ENCODE measurements at places on chromosomes 5 and 9.

DNA sequence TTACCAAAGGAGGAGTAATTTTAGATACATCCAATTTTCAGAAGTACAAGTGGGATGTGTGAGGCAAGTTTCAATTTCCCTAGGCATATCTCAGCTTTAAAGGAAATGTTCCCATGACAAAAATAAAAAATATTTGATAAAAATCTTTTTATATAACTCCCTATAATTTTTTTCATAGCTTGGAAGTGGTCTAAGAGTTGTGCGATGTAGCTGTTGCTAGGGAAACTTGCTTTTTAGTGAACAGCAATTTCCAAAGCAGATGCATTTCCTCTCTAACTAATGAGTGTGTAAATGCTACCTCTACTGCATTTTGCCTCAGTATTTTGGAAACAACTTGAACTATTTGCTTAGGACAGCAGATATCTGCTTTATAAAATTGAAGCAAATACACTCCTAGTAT lies 39.6 kb downstream of the MACIR start:
- no peak overlapping the region for H3K4me3 ChIP-seq
- no peaks in the 10 kb centered on the region for H3K36me3 ChIP-seq
- H3K27me3 ChIP-seq: peaks cover 8% of the 10 kb centered on the region

- H3K27ac ChIP-seq: no peak overlapping the region
- no peaks in the 10 kb centered on the region for H3K36me3 ChIP-seq
- peaks cover 16% of the 10 kb centered on the region for H3K4me1 ChIP-seq
- H3K4me3 ChIP-seq: no peak overlapping the region
- no peak for DNase-seq
- no peaks in the 10 kb centered on the region for H3K27me3 ChIP-seq
Observed at GRCh38 chr9:94159069-94159939, 75.0 kb downstream of the PTPDC1 start.

- no peaks in the 10 kb centered on the region for H3K27me3 ChIP-seq
- no peak for DNase-seq
- peaks cover 95% of the 10 kb centered on the region for H3K36me3 ChIP-seq
- no peaks in the 10 kb centered on the region for H3K4me1 ChIP-seq
Observed at GRCh38 chr5:169694091-169694625, 57.1 kb downstream of the DOCK2 start.

- peaks cover 48% of the 10 kb centered on the region for H3K4me1 ChIP-seq
- no peak overlapping the region for H3K4me3 ChIP-seq
- no peak for DNase-seq
Observed at GRCh38 chr5:170305646-170306025, 8.1 kb upstream of the LCP2 start.

GRCh38 chr5:61401726-61402125 lies 69.7 kb downstream of the ZSWIM6 start:
- H3K4me1 ChIP-seq: peaks cover 31% of the 10 kb centered on the region
- no peak for DNase-seq
- H3K36me3 ChIP-seq: no peaks in the 10 kb centered on the region
- H3K27ac ChIP-seq: no peak overlapping the region
- H3K4me3 ChIP-seq: no peak overlapping the region
- no peaks in the 10 kb centered on the region for H3K27me3 ChIP-seq

- no peaks in the 10 kb centered on the region for H3K27me3 ChIP-seq
- no peak for DNase-seq
- H3K27ac ChIP-seq: no peak overlapping the region
- no peaks in the 10 kb centered on the region for H3K36me3 ChIP-seq
- peaks cover 24% of the 10 kb centered on the region for H3K4me1 ChIP-seq
Observed at GRCh38 chr9:89532944-89533343, 35.0 kb upstream of the SEMA4D start.

All from activated B cell treated with CpG ODN at 0.5 μM for 24 hours (primary cell).